ENCODE measurements at places on chromosomes 7 and 10. TPM values are rescaled to one million over a fixed set of nuclear protein-coding genes. Genes with fewer than 3 reads are reported as not detected.
A peak's percentile ranks its signal among the peaks of the same experiment; 100 is the strongest.

The ASIC3 gene
- not detected for total RNA-seq

The CHST15 gene
- total RNA-seq = 0.13 TPM

The MMP21 gene
- total RNA-seq = not detected

The SFTPA1 gene
- total RNA-seq = not detected

The ZNF804B gene
- total RNA-seq = not detected

The TMEM229A gene
- not detected for total RNA-seq

The TLL2 gene
- total RNA-seq = not detected

The PDZD7 gene
- total RNA-seq = 0.50 TPM

The PARD3 gene
- total RNA-seq = 54.0 TPM

The EN2 gene
- not detected for total RNA-seq

The NPFFR1 gene
- not detected for total RNA-seq

DNA sequence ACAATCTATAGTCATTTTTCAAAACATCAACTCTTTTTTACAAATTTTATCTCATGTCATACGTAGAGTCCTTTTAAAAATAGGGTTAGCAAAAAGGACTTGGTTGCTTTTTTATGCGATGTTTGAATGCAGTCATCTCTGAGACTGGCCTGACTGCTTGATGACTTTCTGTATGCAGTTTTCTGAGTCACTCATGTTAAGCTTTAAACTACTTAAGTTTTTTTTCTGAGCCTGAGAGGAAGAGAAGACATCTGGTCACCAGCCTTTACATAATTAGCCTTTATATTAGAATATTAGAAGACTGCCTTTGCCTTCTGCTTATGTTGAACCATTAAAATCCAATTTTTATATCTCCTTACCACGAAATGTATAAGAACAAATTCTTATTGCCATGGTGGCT, 834.4 kb upstream of the MBL2 start:
- DNase-seq = no peak

GRCh38 chr7:159310457-159311171, 165.9 kb upstream of the VIPR2 start:
- DNase-seq = no peak

- no peak for DNase-seq
Measured at GRCh38 chr7:103119791-103120291, 29.1 kb downstream of the NAPEPLD start.

DNA sequence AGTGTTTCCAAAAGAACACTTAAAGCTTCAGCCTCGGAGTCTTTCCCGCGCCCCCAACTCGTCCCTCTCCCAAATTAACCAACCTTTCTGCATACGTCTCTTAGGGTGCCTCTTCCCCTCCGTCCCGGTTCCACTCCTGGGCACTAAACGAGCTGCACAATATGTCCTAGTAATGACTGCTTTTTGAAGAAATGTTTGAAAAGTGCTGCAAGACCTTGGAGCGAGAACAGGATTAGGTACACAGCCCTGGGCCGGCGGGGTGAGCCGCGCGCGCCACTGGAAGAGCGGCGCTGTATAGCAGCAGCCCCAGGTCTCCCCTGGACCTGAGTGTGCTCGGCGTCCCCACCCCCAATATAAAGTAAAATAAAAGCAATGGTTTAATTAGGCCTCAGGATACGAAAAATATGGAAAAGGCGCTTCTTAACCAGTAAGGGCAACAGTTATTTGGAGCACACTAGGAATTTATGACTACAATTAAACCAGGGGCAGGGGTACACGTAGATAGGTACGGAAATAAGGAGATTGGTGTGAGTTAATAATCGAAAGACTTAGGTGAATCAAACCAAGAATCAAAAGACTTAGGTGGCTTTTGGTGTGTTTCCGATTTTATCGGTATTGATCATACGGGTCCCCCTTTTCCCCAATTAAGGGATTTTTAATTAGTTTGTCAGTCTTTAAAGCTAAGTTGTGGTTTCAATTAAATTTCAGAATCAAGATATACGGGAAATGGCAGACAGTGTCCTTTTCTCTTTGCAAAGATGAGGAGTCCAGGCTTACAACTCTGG, 1.9 kb downstream of the TET1 start:
- DNase-seq = no peak

DNA sequence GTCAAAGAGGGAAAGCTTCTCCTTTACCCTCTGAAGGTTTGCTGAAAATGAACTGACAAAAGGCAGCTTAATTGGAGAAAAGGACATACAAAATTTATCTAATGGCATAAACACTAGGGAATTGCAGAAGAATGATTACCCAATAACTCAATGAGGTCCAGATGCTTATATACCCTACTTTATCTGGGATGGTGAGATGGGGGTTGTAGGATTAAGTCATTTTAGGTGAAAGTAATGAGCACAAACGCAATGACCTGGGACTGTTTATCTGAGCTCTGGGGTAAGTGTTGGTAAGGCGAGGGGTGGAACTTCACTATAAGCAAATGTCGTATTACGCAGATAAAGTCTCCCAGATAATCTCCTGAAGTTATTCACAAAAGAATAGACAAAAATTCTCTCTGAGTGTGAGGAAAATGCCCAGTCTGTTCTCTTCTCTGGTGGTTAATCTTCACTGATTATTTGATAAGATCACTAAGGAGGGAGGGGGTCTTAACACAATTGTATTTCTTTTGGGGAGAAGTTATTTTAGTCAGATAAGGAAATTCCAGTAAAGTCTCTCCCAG, 1067.8 kb downstream of the DNAJB9 start:
- no peak for DNase-seq

DNA sequence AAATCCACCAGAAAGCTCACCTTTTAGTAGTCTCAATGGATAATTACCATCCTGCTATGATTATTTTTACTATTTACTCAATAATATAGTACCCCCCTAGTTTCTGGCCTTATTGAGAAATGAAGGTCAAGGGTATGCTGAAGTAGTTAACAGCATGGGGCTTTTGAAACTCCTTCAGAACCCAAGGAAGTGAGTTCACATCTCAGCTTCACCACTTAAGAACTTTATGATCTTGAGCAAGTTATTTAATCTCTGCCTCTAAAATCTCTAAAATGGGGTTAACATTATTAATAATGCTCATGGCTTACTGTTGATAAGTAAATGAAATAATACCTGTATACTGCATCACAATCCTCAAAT, 5.8 kb downstream of the MTPN start:
- DNase-seq = no peak

DNA sequence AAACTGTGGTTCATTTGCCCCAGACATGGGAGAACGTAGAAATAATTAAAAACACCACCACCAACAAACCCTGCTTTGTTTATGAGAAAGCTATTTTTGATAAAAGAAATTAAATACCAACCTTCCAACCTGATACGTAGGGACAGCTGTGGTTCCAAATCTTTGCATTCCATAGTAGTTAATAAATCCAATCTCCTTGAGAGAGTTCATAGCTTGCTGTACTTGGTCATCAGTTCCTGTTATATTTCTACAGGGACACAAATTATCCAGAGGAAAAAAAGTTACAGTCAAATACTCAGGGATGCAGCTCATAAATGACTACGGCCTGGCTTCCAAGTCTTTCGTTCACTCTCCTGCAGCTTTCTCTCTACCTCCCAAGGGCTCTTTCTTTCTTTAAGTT, 41.1 kb downstream of the PUS7 start:
- no peak for DNase-seq

DNA sequence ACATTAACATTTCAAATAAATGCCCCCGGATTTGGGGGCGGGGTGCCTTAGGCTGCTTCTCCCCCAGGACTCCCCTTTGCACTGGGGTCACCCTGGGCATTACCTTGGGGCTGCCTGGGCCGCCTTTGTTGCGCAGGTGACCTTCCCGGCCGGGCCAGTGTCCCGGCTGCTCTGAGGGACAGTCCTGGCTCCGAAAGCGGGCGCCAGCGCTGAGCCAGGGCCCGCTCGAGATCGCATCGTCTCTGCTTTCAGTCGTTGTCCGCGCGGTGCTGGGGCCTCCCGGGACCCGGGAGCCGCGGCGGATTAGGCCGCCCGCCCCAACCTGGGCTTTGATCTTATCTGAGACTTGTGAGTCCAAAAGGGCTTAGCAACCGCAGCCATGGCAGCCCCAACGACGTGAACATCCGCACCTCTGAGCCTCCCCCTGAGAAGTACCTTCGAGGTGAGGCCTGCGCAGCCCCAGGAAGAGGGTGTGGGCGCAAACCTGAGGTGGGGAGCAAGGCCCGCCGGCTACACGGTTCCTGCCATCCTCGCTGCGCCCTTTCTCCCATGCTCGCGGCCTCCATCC, 14.8 kb upstream of the WAPL start:
- DNase-seq = no peak

DNA sequence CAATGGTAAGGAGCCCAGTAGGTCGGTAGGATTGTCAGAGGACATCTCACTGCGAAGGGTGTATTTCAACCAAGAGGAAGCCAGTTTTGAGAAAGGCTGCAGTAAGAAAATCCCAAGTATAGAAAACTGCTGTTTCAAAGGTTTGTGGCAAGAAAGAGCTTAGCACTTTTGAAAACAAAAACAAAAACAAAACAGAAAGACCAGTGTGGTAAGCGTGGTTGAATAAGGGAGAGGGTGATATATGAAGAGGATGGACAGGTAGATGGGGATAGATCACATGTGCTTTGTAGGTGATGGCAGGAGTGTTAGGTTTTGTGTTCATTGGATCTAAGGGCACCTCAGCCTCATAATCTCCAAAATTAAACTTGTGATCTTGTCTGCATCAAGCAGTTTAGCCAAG, 141.6 kb upstream of the WNT16 start:
- DNase-seq = no peak

GRCh38 chr7:140841166-140841715, 83.5 kb downstream of the BRAF start:
- no peak for DNase-seq

DNA sequence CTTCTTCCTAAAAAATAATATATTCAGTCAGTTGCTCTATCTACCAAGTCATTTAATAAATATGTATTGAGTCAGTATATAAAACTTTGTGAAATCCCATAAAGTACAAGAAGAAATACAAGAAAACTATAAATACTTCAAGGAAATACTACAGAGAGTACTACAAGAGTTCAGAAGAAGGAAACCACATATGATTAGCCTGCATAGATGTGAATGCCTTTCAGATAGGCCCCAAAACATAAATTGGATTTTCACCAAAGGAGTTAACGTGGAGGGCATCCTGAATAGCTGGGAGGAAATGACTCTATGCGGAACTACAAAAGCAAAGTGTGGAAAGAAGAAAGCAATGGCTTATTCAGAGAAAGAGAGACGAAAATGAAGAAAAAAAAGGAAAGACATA, 120.1 kb downstream of the LRRN3 start:
- DNase-seq = no peak

GRCh38 chr7:128387216-128388144, 22.3 kb downstream of the IMPDH1 start:
- peak; percentile 75 for DNase-seq

DNA sequence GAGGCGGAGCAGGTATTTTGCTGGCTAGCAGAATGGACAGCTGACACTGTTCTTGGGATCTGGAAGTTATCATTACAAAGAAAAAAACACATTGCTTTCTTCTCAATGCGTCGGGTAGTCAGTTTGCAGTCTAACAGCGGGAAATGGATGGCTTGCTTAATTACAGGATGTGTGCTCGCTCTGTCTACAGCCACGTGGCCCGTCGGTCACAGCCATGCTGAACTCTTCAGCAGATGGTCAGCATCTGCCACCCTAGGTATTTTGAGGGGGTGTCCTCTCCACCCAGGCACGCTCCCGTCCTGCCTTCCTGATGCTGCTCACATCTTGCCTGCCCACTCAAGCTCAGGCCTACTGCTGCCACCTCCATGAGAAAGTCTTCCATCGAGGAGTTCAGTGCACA, 20.4 kb upstream of the INMT start:
- no peak for DNase-seq

- DNase-seq = no peak
Measured at GRCh38 chr10:113144576-113144975, 194.5 kb downstream of the TCF7L2 start.

GRCh38 chr10:6221971-6222751, 19.4 kb downstream of the PFKFB3 start:
- DNase-seq = peak; percentile 64

DNA sequence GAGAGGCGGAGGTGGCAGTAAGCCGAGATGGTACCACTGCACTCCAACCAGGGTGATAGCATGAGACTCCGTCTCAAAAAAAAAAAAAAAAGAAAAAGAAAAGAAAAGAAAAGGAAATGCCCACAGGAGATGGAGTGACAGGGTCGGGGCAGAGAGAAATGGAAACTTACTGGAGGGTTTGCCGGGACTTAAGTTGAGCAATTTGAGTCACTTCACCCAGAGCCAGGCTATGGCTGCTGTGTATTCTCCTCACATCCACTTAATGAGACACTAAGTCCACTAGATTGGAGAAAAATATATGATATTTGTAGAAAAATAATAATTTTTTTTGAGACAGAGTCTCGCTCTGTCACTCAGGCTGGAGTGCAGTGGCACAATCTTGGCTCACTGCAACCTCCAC, 4.6 kb upstream of the PFKFB3 start:
- no peak for DNase-seq

DNA sequence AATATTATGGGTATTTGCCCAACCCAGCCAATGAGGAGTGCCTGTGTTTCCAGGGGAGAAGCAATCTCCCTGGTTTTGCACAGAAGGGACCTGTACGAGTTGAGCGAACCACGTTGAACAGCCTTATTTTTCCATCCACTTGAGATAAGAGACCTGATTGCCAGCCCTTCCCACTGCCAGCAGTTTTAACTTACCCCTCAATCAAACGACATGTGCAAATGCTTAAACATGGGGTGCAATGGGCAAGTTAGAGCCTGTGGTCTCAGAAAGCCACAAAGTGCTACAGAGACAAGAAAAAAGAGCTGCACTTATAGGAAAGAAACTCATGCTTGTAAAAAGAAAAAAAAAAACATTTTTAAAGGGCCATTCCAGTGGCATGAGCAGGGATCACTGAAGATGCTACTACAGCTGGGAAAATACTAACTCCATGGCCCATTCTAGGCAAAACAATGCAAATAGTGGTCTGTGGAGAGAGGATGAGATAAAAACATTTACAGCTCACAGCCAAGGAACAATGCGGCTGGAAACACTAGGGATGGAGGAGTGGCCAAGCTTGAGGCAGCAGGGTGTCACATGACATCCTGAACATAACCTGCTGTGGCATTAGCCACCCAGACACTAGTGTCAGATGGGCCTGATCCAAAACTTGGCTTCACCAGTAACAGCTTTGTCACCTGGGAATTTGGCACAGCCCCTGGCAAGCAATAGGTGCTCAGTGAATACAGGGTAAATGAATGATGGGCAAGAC, 162.8 kb downstream of the ELMO1 start:
- no peak for DNase-seq

DNA sequence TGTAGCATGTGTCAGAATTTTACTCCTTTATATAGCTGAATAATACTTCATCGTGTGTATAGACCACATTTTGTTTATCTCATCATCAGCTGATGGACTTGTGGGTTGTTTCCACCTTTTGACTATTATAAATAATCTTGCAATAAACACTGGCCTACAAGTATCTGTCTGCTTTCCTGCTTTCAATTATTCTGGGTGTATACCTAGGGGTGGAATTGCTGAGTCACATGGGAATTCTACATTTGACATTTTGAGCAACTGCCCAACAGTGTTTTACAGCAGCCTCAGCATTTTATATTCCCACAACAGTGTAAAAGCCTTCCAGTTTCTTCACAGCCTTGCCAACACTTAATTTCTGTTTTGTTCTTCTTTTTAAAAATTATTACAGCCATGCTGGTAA, 200.3 kb upstream of the PRSS1 start:
- DNase-seq = no peak
